ENCODE measurements at places on chromosomes 1 and 21.

DNA sequence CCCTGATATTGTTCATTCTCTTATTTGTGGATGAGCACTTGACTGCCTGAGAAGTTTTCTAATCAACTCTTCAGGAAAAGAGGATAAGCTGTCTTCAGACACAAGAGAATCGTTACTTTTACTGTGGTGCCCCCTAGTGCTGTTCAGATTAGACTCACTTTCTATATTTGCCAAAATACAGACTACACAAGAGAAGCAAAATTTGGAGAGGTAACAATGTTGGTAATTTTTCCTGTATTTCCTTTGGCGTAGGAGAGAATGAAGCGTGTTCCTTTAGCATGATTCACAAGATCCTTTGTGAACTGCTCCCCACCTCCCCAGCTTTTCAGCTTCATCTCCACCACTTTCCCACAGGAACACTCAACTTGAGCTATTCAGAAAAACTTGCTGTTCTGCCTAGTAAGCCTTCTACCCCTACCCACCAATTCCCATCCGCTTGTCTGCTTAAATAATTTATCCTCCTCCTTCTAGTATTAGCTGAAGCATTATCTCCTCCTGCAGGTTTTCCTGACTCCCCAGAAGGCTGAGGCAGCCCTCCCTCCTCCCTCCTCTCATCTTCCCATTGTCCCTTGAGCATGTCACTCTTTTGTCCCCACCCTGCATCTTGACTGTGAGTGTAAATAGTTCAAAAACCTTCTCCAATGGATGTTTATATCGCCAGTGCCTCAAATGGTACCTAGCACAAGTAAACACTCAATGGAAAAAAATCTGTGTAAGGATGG is 4.5 kb downstream of the TNFSF4 start:
- peak; percentile 49 for DNase-seq

DNA sequence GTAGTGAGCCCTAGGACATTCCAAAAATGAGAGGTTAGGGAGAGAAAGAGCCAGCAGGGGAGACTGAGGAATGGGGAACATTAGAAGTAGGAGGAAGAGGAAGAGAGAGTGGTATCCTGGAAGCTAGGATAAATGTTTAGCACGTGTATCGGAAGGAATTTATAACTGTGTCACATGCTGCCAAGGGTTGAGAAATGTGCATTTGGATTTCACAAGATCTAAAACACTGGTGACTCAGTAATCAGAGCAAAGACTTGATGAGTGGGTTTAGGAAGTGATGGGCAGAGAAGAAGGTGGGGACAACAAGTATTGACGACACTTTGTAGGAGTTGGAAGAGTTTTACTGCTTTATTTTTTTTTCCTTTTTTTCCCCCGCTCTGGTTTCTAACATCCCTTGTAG is 193.9 kb downstream of the FMN2 start:
- no peak for DNase-seq

- DNase-seq = no peak
Measured at GRCh38 chr1:79507770-79508169, 501.2 kb upstream of the ADGRL4 start.

GRCh38 chr1:108057541-108057940 is 92.6 kb upstream of the VAV3 start:
- no peak for DNase-seq

- DNase-seq = no peak
Measured at GRCh38 chr21:33308586-33309490, 15.9 kb upstream of the IFNAR1 start.

GRCh38 chr1:18974606-18975005 is 18.1 kb upstream of the IFFO2 start:
- DNase-seq = no peak

DNA sequence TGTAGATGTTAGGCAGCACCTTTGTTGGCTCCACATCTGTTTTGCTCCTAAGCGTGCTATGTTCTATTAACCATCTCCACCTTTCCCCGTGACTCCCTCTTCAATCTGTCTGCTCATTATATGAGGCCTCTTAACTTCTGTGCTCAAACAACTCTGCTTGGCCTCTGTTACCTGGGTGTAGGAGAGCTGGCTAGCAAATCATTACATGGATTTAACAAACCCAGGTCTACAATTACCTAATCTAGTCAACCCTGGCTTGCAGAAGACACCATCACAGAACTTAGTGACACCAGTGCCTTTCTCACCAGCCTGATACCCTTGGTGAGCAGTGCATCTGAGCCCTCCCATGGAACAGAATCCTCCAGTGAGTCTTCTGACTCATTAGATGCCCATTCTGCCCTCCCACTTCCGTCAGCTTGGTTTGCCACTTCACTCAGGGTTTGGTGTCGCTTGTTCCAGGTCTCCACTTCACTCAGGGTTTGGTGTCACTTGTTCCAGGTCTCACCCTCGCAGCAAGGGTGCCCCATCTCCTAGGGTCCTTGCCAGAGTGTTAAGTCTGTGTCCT is 92.0 kb upstream of the KIF26B start:
- no peak for DNase-seq

GRCh38 chr1:12078938-12079861 is 16.1 kb downstream of the TNFRSF8 start:
- DNase-seq = peak; percentile 22

- DNase-seq = no peak
Measured at GRCh38 chr1:4411862-4412261, 242.5 kb upstream of the AJAP1 start.

DNA sequence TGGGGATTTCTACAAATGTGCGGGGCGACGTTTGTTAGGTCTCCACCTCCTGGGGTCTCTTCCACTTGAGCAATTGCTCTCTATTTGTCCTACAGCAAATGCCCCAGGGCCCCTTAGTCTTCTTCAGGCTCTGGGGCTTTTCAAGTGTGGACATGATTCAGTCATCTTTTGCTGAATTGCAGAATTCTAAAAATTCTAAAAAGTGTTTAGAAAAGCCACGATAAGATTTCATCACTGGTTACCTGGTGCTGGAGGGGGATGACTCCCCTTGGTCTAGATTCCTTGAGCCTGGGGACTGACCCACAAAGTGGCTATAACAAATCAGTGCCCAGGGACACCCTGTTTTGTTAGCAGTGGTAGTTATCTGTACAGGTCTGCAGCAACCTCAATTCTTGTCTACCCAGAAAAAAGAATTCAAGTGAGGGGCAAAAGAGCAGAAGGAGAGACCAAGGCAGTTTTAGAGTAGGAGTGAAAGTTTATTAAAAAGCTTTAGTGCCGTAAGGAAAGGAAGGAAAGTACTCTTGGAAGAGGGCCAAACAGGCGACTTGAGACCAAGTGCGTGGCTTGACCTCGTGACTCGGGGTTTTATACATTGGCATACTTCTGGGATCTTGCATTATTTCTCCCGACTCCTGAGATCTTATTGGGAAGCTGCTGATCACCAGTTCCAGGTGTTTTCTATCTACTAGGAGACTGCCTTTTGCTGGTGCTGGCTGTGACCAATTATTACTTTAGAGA is 25.2 kb downstream of the PROK1 start:
- DNase-seq = no peak

GRCh38 chr1:179095924-179096323 is 14.1 kb downstream of the TOR3A start:
- no peak for DNase-seq

DNA sequence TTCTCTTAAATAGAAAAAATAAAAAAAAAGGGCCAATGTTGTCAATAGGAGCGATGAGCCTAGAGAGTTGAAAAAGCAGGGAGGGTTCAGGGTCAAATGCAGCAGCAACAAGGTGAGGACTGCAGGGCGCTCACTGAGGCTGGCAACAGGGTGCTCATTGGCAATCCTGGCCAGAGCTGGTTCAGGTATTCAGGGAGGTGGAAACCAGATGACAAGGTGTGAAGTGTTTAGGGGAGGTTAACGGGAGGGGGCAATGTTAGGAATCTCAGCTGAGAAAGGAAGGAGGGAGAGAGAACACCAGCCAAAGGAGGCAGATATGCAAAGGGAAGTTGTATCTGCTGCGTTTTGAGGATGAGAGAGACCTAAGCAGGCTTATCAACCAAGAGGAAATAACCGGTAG is 129.8 kb upstream of the DAB1 start:
- no peak for DNase-seq

- peak; percentile 44 for DNase-seq
Measured at GRCh38 chr1:51690285-51690961, 73.5 kb downstream of the OSBPL9 start.

- no peak for DNase-seq
Measured at GRCh38 chr1:91806181-91806768, 79.7 kb downstream of the TGFBR3 start.

- no peak for DNase-seq
Measured at GRCh38 chr1:4033713-4034112, 133.6 kb upstream of the C1orf174 start.

DNA sequence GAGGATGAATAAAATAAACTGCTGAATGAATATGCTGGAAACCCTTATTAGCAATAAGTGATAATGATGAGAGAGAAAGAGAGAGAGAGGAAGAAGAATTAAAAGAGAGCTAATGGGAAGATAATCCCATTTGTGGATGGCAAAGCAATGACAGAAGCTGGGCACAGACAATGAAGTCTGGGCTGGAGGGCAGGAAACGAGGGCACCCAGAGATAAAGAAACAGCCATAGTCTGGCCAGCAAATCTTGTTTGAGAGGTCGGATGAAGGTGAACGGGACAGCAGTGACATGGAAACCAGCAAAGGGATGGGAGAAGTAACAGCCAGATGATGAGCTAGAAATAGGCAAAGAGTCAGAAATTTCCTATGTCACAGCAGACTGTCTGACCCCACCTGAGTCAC is 155.9 kb downstream of the ASTN1 start:
- no peak for DNase-seq

DNA sequence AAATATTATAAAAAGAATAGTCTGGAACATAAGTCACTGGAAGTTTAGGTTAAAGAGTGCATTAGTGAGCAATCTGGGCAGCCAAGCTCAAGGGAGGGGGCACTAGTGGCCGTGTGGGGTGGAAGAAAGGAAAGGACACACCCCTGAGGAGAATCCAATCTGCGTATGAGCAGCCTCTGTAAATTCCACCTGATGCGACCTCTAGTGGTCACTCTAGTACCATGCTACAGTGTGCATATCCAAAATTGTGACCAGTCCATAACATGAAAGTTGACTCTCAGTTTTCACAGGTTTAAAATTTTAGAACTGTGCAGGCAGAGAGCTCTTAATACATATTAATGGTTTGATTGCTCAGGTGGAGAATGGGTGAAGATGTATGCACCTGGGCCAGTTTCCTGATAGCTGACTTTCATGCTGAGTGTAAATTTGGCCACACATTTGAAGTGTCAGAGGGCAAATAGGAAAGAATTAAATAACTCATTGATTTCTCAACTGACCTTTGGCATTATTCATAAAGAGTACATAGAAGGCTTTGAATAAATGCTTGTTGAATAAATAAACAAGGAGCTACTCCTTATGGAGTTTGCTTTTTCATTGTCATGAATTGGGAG is 105.9 kb upstream of the C21orf91 start:
- peak; percentile 52 for DNase-seq

DNA sequence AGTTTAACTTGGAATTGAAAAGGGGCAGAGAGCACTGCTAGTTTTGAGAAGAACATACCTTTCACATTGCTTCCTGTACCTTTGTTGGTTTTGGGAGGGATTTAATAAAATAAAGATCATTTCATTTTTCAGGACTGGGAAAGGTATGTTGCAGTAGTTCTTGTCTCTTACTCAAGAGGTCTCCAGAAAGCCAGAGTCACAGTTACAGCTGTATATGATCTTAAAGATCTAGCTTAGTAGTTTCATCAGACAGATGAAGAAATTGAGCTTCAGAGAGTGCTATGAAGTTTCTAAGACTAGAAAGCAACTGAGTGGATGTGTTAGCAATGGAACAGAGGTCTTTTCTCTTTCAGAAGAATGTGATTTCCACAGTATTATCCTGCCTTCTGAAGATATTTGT is 1.0 kb downstream of the OR10K2 start:
- DNase-seq = no peak

- no peak for DNase-seq
Measured at GRCh38 chr1:85818371-85818770, 110.1 kb upstream of the ZNHIT6 start.

GRCh38 chr21:15122241-15122640 is 57.4 kb upstream of the NRIP1 start:
- no peak for DNase-seq

DNA sequence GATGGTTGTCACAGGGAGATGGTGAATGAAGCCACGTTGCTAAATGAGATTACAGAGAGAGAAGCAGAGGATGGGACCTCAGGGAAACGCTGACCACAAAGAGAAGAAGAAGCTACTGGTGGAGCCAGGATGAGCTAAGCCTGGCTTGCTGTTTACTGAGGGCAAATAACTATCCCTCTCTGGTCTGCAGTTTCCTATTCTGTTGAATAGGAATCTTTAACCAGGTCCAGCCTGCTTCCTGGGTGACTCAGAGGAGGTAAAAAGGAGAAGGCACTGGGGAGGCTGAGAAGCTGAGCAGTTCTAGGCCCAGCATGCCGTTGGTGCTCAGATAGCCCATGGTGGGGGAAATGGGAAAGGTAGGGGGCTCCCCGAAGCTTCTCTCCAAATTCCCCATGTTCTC is 29.6 kb downstream of the DMBX1 start:
- DNase-seq = peak; percentile 68

GRCh38 chr21:32162727-32163320 is 116.0 kb downstream of the MIS18A start:
- DNase-seq = no peak

DNA sequence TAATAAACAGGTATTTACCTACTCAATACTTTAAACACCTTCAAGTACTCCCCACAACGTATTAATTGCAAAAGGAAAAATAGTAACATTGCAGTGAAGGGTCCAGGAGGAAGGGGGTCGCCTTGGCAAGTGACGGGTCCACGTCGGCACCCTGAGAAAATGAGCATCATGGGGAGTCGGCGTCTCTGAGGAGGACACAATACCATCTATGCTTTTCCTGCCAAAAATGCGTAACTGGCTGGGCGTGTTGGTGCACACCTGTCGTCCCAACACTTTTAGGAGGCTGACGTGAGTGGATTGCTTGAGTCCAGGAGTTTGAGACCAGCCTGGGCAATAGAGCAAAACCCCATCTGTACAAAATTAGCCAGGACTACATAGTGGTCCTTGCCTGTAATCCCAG is 7.3 kb downstream of the FTCD start:
- no peak for DNase-seq

DNA sequence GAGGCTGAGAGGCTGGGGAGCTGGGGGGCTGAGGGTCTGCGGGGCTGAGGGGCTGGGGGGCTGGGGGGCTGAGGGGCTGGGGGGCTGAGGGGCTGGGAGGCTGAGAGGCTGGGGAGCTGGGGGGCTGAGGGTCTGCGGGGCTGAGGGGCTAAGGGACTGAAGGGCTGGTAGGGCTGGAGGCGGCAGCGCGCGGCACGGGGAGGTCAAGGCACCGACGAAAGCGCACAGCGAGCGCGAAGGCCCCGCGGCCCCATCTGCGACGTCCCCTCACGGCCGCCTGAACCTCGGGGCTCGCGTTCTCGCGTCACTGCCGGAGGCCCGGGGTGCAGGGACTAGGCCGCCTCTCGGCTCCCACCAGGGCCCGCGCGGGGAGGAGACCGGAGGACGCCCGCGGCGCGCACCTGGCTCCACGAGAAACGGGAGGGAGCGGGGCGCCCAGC is 356 bp downstream of the INTS11 start:
- DNase-seq = no peak

GRCh38 chr1:98651116-98651632 is 10.3 kb upstream of the SNX7 start:
- no peak for DNase-seq

Data from RCC 7860 (cell line).